ENCODE measurements at places on chromosomes 1 and 21. TPM values are rescaled to one million over a fixed set of nuclear protein-coding genes. Genes with fewer than 3 reads are reported as not detected.

Gene HTR1D
- total RNA-seq: not detected

Gene BEND5
- total RNA-seq: 0.89 TPM

DNA sequence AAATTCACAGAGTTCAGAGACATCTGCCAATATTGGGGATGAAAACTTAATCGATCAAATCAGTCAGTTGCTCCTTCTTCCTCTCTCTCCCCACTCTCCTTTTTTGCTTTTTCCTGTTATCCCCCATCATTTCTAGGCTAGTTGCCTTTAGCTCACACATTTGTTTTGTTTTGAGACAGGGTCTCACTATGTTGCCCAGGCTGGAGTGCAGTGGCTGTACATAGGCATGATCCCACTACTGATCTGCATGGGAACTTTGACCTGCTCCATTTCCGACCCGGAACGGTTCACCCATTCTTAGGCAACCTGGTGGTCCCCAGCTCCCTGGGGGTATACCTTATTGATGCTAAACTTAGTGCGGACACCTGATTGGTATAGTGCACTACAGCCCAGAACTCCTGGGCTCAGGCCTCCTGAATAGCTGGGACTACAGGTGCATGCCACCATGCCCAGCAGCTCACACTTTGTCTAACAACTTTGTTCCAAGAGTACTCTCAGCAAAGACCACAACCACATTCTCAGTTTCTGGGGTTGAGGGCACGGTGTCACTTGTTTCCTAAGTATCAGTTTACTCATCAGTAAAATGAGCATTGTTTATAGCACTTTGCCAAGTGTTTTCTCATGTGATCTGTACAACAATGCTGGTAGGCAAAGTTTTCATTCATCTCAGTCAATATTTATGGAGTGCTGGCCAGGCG is 6.7 kb upstream of the ELOA start:
- DNase-seq: no peak

GRCh38 chr1:151859891-151860293 is 6.4 kb upstream of the THEM5 start:
- no peak for DNase-seq

- no peak for DNase-seq
Measured at GRCh38 chr21:26421724-26422123, 151.4 kb downstream of the CYYR1 start.

DNA sequence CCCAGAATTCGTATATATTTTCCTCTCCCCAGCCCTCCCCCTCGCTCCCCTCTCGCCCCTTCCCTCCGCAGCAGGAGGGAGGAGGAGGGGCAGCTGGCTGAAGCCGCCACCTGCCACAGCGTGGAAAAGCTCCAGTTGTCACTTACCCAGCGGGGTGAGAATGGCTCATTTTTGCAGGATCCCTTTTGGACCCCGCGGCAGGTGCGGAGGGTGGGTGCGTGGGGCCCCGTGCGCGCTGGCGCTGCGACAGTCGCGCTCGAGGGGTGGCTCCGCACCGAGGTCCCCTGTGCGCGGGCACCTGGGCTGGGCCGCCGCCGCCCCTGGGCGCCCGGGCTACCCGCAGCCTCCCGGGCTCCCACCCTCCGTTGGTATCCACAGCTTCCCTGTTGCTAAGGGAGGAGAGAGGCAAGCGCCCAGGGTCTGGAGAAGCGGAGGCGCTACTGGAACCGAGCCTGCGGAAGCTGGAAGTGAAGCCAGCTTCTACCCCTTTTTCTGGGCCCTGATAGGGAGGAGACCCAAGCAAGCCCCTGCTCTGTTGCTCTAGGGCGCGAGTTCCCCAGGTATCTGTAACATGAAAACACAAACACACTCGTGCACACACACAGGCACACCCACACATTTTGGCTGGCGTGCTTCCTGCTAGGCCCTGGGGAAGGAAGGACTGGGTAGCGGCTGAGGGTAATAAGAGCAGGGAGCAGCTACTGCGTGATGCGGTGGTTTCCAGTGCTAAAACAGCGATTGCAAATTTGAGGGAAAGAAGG is at the start of gene ERICH3:
Gene ERICH3, minus strand, starts transcription at position 442 of the 761 bp plus-strand sequence. Its CDS starts 273 bp downstream, at position 169.
- DNase-seq: no peak

DNA sequence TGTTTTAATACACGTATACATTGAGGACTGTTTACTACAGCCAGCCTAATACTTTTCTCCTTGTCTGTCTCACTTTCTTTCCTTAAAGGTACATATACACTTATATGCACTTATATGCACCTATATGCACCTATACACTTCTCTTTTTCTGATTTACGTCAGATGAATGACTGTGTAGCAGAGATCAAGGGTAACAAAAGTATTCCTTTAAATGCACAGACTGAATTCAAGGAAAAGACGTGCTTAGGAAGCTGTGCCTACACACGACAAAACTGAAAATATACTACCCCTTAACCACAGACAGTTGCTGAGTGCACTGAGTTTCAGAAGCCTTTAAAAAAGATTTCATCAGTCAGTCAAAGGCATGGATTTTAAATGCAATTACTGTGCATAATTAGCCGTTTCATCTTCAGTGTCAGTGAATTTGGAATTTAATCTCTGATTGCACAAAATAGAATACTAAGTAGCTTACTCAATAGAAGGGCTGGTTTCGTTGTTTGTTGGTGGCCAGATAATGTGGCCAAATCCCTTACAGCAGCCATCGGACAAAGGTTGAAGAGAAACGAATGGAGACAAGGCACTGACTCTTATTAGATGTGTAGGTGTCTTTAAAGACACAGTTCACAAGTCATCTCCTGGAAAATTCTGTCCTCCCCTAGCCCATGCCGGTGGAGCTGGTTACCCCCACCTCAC is 38.3 kb upstream of the TARBP1 start:
- DNase-seq: no peak

- no peak for DNase-seq
Measured at GRCh38 chr1:48203287-48203900, 19.1 kb upstream of the SLC5A9 start.

Measured in suprapubic skin (tissue), 4 donors.